ENCODE measurements at places on chromosomes 2 and 18.

DNA sequence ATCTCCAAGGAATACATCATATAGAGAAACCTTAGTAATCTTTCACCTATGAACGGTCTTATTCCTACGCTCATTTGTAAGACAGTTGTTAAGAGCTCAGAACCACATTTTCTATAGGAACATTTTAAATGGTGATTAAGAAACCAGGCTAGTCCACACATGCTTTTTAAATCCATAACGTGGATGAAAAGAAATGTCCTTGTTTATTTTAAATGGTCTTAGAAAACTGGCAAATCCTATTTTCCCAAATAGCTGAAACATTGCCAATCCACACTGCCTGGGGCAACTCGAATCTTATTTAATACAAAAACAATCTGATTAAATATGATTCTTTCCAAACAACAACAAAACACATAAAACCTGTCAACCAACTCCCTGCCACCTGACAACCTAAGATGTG, 23.7 kb downstream of the METTL8 start:
- DNase-seq: no peak

DNA sequence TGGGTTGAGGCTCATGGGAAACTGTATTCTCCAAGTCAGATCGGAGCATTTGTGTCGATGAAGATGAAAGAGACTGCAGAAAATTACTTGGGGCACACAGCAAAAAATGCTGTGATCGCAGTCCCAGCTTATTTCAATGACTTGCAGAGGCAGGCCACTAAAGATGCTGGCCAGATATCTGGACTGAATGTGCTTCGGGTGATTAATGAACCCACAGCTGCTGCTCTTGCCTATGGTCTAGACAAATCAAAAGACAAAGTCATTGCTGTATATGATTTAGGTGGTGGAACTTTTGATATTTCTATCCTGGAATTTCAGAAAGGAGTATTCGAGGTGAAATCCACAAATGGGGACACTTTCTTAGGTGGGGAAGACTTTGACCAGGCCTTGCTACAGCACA, 336.6 kb downstream of the PAX3 start:
- DNase-seq: no peak

DNA sequence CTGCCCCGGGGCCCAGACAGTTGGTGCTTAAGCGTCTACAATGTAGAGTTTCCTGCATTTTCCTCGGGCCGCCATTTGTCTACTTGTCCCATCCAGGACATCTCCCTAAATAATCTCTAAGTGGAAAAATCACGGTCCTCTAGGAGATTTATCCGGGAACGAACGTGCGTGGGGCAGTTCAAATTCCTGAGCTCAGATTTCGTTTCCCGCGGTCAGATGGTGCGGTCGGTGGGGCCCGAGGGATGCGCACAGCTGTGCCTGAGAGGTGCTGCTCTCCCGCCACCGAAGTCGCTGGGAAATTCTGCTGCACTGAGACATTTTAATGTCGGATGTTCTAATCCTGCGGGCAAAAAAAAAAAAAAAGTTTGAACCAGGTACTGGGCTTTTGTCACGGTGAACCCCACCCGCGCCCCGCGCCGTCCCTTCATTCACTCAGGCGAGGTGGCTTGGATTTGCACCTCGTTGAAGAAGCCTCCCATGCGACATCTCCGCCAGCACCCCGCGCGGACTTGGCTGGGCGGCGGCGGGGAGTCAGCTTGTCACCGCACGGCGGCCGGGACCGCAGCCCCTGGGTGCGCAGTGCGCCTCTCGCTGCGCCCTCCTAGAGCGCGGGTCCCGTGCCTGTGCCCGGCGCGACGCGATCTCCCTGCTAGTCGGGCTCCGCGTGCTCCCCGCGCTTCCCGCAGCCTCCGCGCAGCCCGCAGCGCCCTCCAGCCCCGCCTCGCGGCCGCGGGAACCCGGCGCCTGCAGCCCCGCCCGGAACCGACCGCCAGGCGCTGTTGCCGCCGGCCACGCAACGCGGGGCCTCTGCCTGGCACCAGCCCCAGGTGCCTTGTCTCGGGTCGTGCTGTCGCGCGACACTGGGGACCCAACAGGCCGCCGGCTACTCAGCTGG, 191.9 kb upstream of the TCF4 start:
- DNase-seq: peak; percentile 82

GRCh38 chr2:122451040-122451439, 695.6 kb downstream of the TSN start:
- DNase-seq: peak; percentile 38

GRCh38 chr2:235936493-235936892, 231.7 kb downstream of the GBX2 start:
- peak; percentile 23 for DNase-seq

DNA sequence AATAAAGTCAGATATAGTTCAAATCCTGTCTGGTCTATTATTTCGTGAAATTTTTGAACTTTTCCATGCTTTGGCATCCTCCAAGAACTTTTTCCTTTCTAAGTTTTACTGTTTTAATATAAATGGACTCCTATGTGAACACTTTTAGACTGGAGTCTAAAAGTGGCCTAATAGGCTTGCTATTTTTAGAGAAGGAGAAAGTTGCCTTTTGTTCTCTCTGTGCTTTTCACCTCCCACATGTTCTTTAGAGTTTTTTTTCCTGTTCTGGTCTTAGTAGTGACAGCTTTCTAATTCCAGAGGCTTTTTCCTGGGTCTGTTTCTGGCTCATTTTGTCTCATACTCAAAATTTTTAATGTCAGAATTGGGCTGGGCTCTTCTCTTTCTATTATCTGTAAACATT, 72.2 kb downstream of the ADAM23 start:
- no peak for DNase-seq

GRCh38 chr2:119104414-119104813, 54.1 kb downstream of the C1QL2 start:
- no peak for DNase-seq

GRCh38 chr2:133362061-133362476, 206.2 kb downstream of the NCKAP5 start:
- DNase-seq: no peak

DNA sequence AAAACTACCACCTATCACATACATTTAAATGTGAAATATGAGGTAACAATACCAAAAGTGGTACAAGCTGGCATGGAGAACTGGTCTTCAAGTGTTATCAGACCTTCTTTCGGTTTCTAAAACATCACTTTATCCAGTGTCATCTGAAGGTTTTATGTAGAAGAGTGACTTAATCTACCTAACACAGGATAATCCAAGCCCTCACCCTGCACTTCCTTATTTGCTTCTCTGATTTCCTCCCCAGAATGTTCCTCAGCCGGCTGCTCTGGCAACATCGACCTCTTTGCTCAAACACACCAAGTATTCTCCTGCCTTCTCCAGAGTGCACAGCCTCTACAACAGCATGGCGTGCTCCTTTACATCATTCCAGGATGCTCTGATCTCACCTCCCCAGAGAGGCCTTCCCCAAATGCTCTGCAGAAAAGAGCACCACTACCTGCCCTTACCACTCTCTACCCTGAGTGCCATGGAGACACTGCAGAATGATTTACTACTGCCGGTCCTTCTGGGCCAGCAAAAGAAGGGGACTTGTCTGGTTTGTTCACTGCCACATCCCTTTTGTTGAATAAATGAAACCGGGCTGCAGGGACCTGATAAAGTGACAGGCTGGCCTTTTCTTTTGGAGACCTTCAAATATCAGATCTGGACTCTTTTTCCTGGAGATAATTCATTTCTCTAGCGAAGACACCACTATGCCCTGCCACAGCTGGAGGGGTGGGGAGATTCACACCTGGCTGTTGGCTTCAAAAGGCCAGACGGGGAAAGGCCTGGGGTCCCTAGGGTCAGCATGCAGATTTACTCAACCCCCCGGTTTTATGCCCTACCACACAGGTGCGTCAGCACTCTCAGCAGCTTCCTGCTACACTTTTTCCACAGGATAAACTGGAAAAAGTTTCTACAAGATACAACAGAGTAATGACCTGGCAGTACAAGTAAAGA, 42.0 kb downstream of the TTR start:
- no peak for DNase-seq

DNA sequence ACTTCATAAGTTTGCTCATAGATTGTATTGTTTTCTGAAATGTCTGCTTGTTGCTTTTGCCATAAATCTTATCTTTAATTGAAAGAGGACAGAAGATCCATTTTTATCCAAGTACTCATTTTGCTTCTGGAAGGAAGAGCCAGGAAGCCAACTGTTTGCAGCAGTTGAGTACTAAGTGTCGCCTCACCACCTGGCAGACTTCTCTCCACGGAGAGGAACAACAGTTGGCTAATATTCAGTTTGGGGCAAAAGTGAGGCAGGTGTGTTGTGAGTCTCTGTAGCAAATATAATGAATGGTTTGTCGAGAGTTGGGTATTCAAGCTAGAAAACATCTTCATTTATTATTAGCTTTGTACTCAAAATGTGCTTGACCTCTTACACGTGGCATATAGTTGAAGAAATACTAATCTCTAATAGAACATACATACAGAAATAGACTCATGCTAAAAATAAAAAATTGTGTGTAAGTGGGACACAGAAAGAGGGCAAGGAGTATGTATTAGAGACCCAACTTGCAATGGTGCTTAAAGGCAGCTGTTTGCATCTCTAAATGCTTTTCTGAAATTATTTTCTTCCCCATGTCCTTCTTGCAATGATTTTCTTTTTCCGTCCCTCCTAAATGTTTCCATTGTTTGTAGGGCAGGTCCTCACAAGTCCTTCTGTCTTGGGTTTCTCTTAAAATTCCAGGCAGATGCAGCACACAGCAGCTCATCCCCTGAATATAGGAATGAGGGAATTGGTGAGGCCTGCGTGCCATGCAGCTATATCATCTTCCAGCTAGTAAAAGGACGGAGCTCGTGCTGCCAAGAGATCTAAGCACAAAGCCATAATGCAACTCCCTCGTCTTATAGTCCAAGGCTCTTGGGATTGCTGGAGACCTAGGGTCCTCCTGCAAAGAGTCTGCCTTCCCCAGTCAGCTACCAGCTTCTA, 44.8 kb upstream of the MAP3K20 start:
- no peak for DNase-seq

DNA sequence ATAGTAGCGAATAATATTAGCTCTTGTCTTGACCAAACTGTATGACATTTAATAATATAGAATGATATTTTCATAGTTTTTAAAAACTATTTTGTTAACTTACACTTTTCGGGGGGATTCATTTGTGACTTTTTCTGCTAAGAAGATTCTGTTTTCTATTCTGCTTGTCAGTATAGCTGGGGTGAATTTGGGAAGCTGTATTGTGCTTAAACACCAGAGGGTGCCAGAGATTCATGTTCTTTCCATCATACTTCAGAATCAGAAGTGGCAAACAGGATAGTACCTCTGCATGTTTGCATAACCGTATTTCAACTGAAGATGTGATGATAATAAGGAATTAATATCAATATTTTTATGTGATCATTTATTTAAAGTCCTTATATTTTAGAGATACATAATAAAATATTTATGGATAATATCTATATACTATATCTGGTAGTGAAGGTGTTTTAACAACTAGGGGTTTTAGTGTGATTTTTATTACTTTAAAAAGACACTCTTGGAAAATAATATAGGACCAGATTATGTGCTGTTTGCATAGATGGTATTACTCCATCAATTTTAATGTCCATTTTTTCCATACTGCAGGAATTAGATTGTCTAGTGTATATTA, 81.0 kb downstream of the TAF4B start:
- DNase-seq: peak; percentile 71

- DNase-seq: no peak
Measured at GRCh38 chr18:66136039-66136438, 385.2 kb downstream of the CDH7 start.

GRCh38 chr2:119704670-119705120, 25.7 kb downstream of the TMEM177 start:
- DNase-seq: no peak

- no peak for DNase-seq
Measured at GRCh38 chr2:32926708-32927084, 20.1 kb upstream of the LTBP1 start.

DNA sequence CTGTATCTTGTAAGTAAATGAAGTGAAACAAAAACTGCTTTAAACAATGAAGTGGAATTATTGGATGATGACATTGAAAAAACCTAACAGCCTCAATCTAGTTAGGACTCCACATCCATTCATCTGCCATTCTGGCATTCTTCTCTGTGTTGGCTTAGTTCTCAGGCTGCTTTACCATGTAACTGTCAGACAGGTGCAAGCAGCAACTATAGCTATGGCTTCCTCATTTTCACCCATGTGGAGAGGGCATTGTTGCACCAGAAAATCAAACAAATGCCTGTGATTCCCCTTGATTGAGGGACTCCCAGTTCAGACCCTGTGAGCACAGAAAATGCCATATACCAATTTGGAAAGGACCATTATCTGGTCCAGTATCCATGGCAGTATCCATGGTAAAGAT, 129.5 kb upstream of the NYAP2 start:
- no peak for DNase-seq

GRCh38 chr2:134549104-134549503, 169.7 kb downstream of the TMEM163 start:
- no peak for DNase-seq

- no peak for DNase-seq
Measured at GRCh38 chr2:175154661-175155082, 13.3 kb downstream of the ATF2 start.

DNA sequence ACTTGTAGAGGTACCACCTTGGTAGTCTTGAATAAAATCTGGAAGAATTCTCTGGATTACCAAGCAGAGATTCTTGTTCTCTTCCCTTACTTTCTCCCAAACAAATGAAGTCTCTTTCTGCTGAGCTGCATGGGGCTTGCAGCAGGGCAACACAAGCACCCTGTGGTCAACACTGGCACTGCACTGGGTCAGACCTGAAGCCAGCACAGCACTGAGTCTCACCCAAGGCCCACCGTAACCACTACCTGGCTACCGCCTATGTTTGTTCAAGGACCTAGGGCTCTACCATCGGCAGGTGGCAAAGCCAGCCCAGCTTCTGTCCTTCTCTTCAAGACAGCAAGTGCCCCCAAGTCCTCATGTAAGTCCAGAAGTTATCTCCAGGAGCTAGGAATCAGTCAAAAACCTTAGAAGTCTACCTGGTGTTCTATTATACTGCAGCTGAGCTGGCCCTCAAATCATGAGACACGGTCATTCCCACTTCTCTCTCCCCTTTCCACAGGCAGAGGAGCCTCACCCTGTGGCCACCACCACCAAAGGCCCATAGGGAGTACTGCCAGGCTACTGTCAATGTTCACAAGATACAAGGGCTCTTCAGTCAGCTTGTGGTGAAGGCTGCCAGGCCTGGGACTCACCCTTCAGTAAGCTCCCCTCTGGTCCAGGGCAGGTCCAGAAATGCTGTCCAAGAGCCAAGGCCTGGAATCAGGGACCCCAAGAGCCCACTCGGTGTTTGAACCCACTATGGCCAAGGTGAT, 18.4 kb downstream of the VPS54 start:
- DNase-seq: no peak

- DNase-seq: no peak
Measured at GRCh38 chr2:188138313-188138712, 153.4 kb upstream of the GULP1 start.

GRCh38 chr2:88811233-88811632, 119.8 kb downstream of the RPIA start:
- no peak for DNase-seq

- no peak for DNase-seq
Measured at GRCh38 chr2:145359561-145359960, 839.6 kb upstream of the ZEB2 start.

- no peak for DNase-seq
Measured at GRCh38 chr18:34370704-34371395, 146.1 kb upstream of the NOL4 start.

All from erythroblast (primary cell).